ENCODE measurements at places on chromosomes 16 and 17.
A peak's percentile ranks its signal among the peaks of the same experiment; 100 is the strongest.

- no peak for DNase-seq
These were observed 131.2 kb upstream of the CORO6 start for GRCh38 chr17:29753845-29754439.

DNA sequence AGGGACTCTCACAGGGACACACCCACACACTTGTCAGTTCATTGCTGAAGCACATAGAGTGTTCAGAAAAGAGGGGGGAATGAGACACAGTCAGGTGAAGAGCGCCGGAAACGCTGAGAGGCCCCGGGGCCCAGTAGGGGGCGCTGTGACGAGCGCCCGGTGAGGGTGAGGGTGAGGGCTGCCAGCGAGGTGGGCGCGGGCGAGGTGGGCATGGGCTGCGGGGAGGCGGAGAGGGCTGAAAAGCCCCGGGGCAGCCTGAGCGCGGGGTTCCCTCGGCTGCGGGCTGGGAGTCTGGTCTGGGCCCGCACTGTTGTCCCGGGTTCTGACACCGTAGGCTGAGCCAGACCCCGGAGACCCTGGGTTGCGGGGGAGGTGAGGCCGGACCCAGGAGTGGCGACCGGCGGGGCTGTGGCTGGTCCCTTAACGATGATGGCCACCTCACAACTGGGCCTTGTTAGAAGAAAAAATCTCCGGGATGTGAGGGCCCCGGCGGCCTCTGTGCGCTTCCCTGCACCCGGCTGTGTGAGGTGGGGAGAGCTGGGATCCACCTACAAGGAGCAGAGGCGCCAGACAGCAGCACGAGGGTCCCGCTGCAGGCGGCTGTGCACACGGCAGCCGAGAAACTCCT lies 91.4 kb downstream of the C16orf78 start:
- DNase-seq: no peak

GRCh38 chr16:8370374-8371270 lies 219.7 kb downstream of the TMEM114 start:
- DNase-seq: no peak

DNA sequence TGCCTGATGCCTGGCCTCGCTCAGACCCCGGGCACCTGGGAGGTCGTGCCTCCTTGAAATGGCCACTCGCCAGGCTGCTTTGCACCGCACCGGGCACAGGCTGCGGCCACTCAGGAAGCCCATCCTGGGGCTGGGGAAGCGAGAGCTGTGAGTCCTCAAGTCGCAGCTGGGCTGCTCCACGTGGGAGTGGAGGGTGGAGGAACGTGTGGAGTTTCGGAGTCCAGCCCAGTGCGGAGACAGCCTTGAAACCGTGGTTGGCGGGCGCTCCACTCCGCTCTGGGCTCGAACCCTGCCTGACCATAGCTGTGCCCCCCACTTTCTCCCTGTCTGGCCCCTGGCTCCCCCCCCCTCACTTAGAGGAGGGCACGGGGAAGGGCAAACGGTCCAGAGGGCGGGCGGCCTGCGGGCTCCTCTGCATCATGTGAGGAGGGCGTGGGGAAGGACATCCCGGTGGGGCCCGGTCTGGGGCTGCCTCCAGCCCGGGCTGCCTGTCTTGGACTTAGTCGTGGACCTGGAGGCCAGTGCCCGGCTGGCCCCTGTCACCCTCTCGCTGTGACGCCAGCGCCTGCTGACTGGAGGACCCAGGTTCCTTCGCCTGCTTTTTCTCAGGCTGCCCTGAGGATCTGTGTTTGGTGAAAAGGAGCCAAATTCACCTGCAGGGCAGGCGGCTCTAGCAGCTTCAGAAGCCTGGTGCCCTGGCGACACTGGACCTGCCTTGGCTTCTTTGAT lies 2.5 kb downstream of the UBE2I start:
- no peak for DNase-seq

DNA sequence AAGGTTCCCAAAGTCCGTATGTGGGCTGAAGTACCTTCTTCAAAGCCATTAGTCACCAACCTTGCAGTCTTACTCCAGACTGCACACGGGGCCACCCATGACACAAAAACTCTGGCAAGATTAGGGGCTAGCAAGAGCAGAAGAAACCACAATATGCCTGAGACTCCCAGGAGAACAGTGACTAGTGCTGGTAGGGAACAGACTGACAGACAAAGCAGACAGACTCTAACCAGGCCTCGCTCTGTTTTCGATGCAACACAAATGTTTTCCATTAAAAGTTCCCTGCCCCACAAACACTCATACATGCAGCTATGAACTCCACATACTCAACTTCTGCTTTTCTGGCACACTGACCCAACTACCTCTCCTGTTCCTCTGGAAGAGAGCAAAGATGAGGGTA lies 102.2 kb downstream of the HIC1 start:
- peak; percentile 8 for DNase-seq

- DNase-seq: peak; percentile 77
These were observed 18.6 kb downstream of the GRIN2C start for GRCh38 chr17:74840989-74841666.

DNA sequence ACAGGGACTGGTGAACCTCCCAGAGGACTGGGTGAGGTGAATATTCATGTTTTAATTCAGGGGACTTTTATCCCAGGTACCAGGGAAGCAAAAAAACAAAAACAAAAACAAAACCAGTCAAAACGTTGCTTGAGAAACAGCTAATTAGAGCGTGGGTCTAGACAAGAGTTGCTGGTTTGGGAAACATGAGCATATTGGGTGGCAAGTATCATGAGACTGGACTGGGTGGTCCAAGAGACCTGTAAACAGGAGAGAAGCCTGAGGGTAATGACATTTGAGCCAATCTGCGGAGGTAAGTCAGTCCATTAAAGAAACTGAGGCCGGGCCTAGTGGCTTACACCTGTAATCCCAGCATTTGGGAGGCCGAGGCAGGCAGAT lies 11.5 kb upstream of the BPTF start:
- DNase-seq: no peak

GRCh38 chr17:59506894-59507726 lies 58.3 kb upstream of the DHX40 start:
- no peak for DNase-seq

DNA sequence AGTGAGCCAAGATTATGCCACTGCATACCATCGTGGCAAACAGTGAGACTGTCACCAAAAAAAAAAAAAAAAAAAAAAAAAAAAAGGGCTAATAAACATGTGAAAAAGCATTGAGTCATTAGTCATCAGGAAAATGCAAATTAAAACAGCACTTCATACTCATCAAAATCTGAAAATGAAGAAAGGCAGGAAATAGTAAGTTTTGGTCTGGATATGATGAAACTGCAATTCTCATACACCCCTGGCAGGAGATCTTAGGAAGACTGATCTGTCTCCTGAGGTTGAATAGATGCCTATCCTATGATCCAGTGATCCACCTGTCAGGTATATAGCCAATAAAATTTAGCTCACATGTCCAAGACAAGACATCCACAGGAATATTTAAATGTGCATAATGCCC lies 212.7 kb downstream of the CPPED1 start:
- DNase-seq: no peak

GRCh38 chr16:25896411-25896810 lies 204.7 kb downstream of the HS3ST4 start:
- DNase-seq: no peak

DNA sequence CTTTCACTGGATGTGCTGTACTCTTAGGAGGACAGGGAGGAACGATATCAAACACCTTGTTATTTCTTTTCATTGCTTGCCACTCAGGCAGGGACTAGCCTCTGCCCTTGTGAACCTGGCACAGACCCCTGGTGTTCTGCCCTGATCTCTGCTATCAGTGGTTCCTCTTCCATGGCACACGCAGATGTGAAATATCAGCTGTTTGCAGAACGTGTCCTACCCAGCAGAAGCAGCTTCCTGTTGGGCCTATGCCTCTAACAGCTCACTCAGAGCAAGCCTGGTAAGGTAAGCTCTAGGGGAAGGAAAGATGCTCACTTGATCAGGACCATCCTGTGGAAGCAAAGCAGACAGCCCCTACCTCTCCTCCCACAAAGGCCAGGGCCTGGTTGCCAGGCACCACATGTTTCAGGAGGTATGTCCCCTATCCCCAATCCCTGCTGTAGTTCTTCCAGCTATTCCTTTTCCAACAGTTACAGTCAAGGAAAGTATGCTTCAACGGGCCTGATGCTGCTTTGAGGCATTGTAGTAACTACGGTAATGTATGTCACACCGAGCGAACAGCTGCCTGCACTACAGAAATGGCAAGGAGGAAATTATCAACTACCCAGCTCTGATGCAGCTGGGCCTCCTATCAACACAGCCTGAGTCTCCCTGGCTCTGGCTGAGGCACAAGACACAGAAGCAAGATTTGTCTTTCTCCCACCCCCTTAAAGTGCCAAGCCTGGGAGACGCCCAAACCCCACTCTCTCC lies 41.3 kb upstream of the GFOD2 start:
- DNase-seq: no peak

- peak; percentile 97 for DNase-seq
These were observed at the start of gene SOCS3 for GRCh38 chr17:78359997-78360370. Gene SOCS3, minus strand, starts transcription at chr17:78360077. Its CDS starts 982 bp downstream, at chr17:78359095.

- no peak for DNase-seq
These were observed 157.1 kb downstream of the CMIP start for GRCh38 chr16:81601601-81602255.

GRCh38 chr16:84752600-84752999 lies 52.8 kb downstream of the USP10 start:
- no peak for DNase-seq

GRCh38 chr16:58651965-58652348 lies 22.3 kb upstream of the CNOT1 start:
- no peak for DNase-seq

- no peak for DNase-seq
These were observed 447.3 kb downstream of the HS3ST3B1 start for GRCh38 chr17:14748036-14748710.

DNA sequence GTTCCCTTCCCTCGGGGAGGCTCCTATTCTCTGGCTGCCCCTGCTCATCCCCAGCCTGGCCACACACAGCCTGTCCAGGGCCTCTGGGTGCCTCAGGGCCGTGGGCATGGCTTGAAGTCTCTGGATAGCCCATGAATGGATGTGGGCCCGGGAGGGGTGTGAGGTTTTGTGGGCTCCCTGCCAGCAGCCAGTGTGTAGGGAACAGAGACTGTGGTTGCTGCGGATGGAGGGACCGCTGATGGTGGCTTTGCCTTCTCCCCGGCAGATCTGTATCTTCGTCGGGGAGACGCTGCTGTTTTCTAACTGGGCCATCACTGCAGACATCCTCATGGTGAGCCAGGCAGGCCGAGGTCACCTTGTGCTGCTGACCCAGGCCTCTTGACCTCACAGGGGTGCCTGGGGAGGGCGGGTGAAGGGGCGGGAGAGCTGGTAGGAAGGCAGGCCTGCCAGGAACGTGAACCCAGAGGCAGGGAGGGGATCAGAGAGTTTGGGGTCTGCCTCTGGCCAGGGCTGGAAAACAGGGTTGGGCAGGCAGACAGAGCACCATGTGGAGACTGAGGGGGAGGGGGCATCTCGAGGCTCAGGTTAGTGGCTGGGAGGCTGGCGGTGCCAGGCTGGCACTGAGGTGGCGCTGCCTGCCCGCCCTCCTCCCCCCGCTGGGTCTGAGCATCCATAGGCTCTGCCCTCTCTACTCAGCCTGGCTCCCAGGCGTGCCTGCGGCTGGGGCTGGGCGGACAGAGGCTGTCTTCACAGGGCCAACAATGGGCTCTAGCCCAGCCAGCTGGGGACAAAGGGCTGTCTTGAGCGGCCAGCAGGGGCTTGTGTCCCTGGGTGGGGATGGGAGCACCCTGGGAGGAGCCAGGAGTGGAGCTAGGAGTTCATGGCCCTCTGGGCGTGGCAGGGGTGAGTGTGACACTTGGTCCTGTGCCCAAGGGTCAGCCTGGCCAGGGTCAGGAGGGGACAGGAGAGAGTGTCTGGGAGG lies 21.4 kb downstream of the MYBBP1A start:
- DNase-seq: peak; percentile 26

GRCh38 chr16:49120631-49121030 lies 161.0 kb downstream of the CBLN1 start:
- DNase-seq: no peak

DNA sequence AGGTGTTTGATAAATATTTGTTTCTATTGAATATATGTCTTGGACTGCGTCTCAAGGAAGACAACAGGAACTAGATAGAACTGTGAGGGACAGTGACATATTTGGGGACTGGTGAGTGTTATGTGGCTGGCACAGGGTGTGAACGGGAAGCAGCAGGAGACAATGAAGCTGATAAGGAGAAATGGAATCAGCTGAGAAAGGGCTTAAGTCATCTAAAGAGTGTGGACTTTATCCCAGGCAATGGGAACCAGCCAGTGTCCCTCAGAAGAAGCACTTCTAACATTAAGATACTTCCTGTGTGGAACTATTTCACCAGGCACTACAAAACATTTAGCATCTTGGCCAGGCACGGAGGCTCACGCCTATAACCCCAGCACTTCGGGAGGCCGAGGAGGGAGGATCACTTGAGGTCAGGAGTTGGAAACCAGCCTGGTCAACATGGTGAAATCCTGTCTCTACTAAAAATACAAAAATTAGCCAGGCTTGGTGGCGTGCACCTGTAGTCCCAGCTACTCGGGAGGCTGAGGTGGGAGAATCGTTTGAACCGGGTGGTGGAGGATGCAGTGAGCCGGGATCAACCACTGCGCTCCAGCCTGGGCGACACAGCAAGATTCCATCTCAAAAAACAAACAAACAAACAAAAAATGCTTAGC lies 41.2 kb downstream of the ARHGAP17 start:
- DNase-seq: no peak

DNA sequence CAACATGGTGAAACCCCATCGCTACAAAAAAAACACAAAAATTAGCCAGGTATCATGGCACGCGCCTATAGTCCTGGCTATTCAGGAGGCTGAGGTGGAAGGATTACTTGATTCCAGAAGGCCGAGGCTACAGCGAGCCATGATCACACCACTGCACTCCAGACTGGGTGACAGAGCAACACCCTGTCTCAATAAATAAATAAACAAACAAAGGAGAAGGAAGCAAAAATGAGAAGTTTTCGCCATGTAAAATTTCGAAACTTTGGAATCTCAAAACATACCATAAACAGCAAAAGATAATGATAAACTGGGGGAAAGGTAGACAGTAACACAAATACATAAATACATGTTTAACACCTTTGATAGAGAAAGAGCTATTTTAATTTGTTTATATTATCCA lies 130.9 kb downstream of the ZFHX3 start:
- no peak for DNase-seq

GRCh38 chr16:76897816-76898215 lies 293.2 kb upstream of the MON1B start:
- DNase-seq: no peak

DNA sequence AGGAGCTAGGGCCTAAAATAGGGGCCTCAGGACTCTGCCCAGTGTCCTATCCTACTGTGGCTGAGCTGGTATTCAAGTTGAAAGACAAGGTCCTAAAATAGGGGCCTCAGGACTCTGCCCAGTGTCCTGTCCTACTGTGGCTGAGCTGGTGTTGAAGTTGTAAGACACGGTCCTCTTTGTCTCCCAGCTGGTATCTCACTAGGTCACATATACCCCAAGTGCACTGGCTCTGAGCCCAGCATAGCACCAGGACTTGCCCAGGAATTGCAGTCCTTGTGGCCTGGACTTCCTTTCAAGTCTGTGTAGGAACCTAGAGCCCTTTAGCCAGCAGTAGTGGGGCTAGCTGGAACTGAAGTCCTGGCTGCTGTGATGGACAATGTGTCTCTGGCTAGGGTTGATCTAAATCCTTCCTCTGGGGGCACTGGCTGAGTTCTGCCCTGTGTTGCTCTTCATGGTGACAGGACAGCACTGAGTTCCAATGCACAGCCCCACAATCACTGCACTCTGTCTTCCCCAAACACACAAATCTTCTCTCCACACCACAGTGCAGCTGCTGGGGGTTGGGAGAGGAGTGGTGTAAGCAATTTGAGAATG lies 260.5 kb downstream of the HAPSTR1 start:
- DNase-seq: no peak
